ENCODE measurements at places on chromosomes 12 and 14.
A peak's percentile ranks its signal among the peaks of the same experiment; 100 is the strongest.

DNA sequence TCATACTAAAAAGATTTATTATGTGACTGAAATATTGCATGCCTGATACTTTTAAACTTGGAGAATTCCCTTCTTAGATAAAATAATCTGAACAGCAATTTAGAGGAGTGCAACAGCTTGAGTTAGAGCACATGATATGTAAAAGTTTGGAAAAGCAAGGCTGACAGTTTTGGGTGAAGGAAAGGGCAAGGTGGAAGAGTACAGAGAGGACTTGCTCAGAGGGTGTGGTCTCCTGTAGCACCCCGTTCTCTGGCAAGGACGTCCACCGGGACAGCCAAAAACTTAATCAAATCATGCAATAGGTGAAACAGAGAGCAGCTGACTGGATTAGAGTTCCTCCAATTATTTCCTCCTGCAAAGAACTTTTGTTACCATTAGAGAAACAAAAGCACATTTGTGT, 65.2 kb upstream of the PDZRN4 start:
- no peak for DNase-seq

GRCh38 chr14:65054471-65055085, 47.7 kb downstream of the MAX start:
- DNase-seq, result no peak

- DNase-seq, result no peak
Observed at GRCh38 chr14:103007555-103007954, 49.8 kb downstream of the CDC42BPB start.

- DNase-seq, result no peak
Observed at GRCh38 chr12:107396991-107397390, 288.6 kb upstream of the PWP1 start.

DNA sequence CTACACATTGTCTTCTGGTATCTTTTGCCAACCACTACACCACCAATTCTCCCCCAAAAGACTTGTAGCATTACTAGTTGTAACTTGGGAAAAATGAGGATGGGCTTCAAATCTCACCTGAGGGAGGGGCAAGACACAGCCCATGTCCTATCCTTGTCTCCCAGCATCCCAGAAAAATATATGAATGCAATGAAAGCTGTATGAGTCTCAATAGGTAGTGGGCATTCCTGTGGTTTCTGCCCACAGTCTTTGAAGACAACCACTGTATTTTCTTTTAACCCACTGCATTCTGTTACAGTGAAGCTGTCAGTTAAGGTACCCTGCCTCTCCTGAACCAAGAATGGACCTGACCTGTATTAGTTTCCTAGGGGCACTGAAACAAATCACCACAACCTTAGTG, 336.2 kb upstream of the TMPO start:
- no peak for DNase-seq

DNA sequence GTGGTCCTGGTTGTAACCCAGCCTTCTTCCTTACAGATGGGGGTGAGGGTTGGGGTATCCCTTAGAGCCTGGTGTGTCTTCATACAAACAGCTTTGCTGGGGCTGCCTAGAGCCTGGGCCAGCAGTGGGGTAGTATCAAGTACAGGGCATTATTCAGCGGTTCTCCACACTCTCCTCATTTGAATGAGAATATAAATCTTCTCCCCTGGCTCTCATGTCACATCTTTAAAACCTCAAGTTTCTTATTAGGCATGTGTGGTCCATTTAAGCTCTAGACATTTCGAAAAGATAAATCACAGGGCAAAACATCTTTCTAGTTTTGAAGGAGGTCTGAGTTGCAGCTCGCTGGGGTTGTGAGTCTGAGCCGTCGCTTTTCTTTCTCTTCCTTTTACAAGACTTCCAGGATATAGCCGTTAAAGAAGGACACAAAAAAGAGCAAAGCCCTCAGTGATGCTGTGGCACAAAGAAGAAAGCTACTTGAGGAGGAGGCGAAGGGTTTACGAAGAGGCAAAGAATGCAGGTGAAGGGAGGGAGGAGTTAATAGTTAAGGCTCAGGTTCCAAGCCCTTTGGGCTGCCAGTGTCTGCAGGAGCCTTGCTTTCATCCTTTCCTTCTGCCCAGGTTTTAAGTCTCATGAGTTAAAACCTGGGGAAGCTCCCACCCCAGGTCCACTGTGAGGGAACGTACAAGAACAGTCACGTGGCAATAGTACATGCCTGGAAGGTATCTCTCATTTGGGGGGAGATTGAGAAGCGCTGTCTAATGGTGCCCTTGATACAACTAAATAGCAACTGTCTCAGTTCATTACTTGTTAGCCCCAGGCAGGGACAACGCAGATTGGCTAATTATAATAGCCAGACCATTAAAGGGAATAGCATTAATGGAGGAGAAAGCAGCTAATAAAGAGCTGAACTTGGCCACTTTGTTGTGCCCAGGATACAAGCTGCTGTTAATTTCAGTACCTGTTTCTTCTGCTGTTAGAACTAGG, 94.2 kb downstream of the ETV6 start:
- DNase-seq, result no peak

DNA sequence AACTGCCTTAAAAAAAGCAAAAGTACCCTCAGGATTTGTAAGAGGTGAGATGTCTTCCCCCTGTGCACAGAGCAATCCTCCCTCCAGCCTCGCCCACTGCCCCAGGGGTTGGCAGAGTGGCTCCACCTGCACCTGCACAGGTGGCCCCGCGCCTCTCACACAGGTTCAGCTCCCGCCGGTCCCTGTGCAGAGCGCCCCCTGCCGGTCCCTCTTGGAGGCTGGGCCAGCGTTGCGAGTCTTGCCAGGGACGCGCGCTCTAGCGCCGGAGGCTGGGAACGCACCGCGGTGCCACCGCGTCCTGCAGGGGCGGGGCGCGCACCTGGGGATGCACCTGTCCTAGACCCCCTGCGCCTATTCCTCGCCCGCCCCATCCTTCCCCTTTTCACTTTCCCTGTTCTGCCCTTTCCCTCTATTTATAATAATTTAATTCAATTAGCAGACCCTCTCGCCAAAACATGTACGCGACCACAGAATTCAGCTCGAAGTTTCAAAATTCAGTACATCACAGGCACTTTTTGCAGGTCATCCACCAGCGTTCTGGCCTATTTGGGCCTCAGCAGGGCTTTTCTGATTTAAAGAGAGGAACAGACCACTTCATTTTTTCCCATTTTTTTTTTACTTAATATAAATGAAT, 618.6 kb downstream of the AACS start:
- no peak for DNase-seq

- no peak for DNase-seq
Observed at GRCh38 chr14:32203928-32204357, 874 bp upstream of the RNU6-8 start.

DNA sequence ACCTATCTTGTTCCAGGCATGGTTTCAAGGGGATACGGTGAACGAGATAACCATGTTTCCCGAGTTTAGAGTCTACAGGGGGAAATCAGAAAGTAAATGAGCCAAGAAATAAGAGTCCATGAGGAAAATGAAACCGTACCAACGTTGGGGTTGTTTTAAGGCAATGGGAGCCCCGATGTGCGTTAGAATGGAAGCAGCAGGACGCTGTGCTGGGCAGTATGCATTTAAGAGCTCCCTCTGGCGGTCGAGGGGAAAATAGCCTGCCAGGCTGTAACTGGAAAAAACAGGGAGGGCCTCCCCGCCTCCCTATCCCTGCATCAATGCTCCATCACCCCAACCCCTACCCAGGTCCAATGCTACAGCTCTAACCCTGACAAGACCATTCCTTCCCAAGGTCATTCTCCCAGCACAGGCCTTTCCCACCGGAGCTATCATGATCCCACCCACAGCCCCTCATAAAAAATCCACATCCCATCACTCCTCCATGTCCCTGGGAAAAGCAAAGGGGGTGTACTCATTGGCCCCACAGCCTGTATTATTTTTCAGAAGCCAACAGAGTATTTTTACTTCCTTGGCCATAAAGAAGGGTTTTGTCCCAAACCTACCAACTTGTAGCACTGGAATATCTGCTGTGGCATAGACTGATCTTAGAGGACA, 226.3 kb upstream of the NOS1 start:
- peak; percentile 58 for DNase-seq

- peak; percentile 54 for DNase-seq
Observed at GRCh38 chr14:42222924-42223471, 616.3 kb downstream of the LRFN5 start.

DNA sequence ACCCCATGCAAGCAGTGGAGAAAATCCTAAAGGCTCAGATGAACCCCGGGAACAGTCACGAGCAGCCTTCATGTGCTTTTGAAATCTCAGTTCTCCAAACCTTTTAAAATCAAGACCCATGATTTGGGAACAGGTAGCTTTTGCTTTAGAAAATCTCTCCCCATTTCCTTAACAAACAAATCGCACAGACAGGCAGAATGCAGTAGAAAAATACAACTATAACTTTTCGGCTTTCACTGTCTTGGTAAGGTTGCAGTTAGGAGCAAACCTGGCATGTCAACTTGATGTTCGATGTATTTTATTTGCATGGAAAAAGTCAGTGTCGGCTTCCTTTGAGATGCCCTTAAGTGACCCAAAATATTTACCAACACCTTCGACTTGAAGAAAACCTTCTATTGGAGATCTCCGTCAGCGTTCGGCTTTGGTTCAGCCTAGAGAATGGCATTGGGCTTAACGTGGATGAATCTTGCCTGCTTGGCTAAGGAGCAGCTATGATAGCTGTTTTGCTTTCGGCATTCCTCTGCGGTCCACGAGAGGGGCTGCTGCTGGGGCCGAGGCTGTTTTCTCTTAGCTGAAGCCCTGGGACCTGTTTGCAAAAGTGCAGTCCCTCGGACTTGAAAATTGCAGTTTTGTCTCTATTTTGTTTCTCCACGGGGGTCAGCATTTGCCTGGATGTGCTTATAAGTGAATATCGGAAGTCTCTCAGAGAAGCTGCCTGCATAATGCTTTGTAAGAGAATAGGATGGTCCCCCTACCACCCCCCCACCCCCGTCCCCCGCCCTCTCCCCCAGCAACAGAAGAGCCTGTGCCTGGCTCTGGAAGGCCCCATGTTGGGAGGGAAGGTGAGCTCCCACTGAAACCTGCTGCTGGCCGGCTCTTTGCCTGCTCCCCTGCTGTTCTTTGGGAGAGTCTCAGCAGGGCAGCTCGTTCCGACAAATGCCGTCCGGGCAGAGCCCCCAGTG, 122.8 kb downstream of the AACS start:
- no peak for DNase-seq

All from GM03348 (cell line).